ENCODE measurements at places on chromosomes 2 and 18.
A peak's percentile ranks its signal among the peaks of the same experiment; 100 is the strongest.

GRCh38 chr18:13791181-13791580, 32.8 kb upstream of the MC5R start:
- no peak for DNase-seq

DNA sequence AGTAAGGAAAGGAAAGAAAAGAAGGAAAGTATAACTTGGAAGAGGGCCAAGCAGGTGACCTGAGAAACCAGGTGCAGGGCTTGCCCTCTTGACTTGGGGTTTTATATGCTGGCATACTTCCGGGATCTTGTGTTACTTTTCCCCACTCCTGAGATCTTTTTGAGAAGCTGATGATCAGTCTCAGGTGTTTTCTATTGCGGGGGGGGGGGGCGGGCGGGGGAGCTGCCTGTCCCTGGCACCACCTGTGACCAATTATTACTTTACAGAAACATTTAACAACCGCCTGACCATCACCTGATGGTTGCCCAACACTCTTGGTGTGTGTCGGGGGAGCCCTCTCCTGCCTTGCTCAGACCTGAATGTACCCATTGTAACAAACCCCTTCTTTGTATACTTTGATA, 6.9 kb upstream of the CASP10 start:
- no peak for DNase-seq

DNA sequence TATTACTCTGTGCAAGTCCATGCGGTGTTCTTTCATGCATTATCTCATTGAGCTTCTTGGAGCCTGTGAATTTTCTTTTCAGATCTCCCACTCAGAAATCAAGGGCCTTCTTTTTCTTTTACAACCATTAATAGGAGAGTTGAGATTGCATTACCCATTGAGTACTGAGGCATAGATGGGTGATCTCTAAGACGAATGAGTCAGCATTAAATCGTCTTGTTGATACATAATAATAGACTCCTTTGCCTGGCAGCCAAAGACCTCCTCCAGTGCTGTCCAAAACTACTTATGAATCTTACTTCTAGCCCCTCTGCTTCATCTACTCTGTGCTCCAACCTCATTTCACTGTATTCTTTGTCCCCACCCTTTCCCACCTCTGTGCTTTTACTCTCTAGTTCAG, 180.5 kb downstream of the AGPS start:
- peak; percentile 65 for DNase-seq

GRCh38 chr18:1147730-1148129, 243.1 kb downstream of the ADCYAP1 start:
- DNase-seq, result no peak

- no peak for DNase-seq
Observed at GRCh38 chr2:203687165-203687564, 19.3 kb upstream of the CD28 start.

DNA sequence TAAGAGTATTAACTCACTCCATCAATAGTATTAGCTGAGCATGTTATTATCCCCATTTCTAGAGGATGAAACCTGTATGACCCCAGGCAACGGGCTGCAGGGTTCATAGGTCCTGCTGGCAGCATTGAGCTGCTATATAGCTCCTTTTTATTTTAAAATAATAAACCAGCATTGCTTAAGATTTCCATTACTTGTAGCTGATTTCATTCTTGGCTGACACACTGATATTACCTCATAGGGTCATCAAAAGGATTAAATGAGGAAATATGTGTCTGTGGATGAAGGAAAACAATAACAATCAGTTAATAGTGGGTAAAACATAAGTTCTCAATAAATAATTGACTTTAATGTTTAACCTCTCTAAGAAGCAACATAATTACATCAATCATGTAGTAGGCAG, 48.3 kb upstream of the NRP2 start:
- no peak for DNase-seq

- peak; percentile 97 for DNase-seq
Observed at GRCh38 chr2:86035883-86036668, 69.6 kb downstream of the POLR1A start.

DNA sequence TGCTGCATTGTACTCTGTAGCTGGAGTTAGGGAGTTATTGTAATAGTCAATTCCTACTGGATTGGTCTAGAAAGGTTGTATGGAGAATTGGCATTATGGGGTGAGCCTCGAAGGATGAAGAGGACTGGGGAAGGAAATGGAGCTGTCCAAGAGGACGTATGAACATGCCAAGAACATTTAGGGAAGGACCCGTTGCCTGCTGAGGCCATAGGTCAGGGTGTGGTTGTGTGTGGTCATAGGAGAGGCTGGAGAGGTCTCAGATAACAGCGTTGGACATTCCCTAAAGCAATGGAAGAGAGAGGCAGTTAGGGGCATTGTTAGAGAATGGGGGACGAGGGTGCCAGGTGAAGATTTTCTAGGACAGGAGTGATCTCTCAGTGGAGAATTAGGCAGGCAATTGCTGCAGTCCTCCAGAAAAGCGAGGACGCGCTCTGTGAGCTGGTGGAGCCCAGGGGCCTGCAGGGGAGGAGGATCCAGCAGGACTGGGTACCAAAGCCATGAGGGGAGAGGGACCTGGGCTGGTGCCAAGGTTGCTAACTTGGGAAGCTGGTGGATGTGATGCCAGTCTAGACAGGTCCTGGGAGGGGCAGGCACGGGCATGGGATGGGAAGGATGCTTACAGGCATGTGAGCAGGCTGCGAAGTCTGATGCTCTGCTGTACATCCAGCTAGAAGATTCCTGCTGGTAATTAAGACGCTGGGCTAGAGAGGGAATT, 9.4 kb upstream of the PSD4 start:
- no peak for DNase-seq

DNA sequence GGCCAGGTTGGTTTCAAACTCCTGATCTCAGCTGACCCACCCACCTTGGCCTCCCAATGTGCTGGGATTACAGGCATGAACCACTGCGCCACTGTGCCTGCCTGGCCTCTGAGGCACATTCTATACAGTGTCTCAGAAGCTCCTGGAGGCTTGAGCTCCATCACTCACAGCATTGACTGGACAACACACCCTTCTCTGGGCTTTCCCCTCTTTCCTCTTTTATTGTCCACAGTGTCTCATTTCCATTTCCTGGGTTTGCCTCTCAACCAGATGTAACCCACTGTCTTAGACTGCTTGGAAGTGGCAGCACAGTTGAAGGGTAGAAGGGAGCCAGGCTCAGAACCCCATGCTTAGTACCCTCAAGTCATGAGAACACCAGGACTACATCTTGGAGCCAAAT, 208.1 kb downstream of the MTX2 start:
- no peak for DNase-seq

DNA sequence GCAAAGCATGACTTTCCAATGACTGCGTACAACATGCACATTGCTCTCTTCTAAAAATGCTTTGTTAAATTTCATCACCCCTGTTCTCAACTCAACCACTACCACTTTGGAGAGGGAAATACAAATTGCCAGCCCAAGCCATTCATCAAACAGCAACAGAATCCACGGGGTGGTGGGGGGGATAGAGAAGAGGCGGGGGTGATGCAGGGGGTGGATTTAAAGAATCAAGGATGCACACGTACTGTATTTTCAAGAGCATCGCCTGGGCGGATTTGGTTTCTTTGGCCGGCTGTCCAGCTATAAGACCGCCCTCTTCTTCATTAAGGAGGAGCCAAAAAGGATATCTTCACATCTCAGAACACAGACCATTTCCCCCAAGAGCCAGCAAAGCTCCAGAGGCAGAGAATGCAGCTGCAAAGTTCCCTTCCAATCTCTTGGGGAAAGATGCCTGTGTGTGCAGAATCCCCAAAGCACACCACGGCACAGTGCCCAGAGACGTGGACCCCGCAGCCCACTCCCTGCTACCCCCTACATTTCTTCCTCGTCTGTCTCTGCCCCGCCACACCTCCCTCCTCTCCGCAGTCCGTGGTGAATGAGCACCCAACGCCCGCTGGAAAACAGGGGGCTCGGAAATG, 977 bp downstream of the SLC8A1 start:
- DNase-seq, result no peak

DNA sequence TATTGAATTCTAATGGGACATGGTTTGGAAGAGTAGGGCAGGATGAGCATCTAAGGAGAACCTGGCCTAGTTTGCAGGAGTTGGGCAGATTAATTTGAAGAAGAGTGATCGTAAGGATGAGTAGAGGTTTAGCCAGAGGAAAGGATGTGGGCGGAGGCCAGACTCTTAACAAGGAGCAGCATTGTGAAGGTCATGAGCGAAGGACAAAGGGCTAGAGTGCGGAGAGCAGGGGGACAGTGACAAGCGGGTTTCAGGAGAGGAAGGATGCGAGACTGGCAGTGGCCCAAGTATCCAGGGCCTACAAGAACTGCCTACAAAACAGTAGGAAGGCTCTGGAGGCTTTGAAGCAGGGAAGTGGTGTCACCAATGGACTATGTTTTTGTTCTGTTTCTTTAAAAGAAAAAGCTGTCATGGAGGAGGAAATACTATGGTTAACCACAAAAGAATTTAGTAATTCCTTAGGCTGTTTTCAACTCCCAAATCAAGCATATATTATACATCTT, 20.1 kb downstream of the SLC66A3 start:
- DNase-seq, result no peak

DNA sequence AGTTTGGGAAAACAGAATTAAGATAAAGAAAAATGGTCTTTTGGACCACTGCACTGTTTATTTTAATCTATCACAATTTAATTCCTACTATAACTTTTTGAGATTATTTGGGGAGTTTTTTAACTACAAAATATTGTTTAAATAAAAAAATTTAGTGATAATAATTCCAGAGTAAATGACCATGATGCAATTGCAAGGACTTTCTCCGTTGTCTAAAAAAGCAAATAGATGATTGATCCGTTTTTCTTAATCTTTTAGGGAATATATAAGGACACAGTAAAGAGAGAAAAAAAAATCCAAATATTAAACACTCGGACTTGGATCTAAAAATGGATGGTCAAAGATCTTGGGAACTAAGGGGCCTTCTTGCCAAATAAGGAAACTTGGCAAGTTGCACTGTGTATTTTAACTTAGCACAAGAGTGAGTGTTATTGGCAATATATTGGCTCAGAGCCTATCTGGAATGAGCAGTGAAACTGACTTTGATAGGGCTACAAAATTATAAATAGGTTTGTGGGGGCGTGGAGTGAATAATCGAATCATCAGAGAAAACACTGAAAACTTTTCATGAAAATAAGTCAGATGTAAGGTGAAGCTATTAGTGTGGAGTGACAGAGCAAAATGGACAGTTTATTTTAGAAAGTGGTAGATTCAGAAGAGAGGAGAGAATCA, 2.0 kb downstream of the MAP3K20 start:
- DNase-seq, result no peak

DNA sequence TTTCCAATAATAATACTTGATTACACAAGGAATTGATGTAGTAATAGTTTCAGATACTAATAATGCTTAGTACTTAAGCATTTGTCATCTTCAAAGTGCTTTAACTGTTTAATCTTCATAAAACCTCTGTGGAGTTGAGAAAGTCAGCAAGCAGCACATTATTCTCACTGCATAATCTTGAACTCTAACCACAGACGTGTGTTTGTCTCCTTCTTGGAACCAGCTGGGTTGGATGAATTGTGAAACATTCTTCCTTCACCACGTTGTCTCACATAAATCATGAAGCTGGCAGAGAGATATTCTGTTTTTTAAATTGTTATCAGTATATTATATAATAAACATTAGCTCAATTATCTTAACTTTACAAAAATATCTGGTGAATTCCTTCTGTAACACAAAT, 55.1 kb upstream of the LDAH start:
- DNase-seq, result no peak

GRCh38 chr2:238703436-238703835, 144.4 kb upstream of the TWIST2 start:
- no peak for DNase-seq

- DNase-seq, result no peak
Observed at GRCh38 chr2:177669625-177670330, 277.2 kb downstream of the AGPS start.

GRCh38 chr2:119744335-119744939, 15.3 kb upstream of the PTPN4 start:
- DNase-seq, result no peak

DNA sequence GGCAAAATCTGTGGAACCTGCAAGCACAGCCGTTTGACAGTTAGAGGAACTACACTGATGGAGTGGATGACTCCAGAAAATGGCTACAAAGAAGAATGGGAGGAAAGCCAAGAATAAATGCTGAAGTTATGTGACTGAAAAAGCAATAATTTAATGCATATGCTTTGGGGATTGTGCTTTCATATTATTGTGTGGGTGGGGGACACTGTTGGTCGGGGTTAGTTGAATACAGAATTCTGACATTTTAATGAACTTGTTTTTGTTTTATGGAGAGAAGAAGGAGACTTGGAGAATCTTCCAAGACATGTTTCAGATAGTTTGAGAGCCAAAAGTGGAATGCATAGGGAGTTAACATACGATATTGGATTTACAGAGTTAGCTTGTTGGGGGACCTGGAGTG, 68.5 kb downstream of the NRP2 start:
- no peak for DNase-seq

- DNase-seq, result no peak
Observed at GRCh38 chr2:234548695-234549420, 52.0 kb upstream of the ARL4C start.

GRCh38 chr2:121804340-121804739, 48.9 kb downstream of the TSN start:
- DNase-seq, result peak; percentile 30

DNA sequence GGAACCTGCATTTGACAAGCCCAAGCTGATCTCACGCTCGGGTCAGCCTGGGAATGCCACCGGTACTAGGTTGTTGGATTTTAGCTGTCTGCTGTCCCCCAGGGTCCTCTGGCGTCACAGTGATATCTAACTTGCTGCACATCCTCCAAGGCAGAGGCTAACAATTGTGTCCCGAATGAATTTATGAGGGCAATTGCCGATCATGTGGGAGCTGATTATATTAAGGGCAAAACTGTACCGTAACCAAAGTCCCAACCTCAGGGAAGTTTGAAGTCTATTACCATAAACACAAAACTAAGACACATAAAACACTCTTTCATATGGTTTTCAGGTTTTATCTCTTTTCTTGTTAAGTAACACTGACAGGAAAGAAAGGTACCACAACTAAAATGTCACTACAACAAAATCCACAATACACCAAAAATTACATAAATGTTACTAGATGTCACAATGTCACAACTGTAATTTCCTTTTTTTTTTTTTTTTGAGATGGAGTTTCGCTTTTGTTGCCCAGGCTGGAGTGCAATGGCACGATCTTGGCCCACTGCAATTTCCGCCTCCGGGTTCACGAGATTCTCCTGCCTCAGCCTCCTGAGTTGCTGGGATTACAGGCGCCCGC, 6.7 kb downstream of the UXS1 start:
- DNase-seq, result no peak

DNA sequence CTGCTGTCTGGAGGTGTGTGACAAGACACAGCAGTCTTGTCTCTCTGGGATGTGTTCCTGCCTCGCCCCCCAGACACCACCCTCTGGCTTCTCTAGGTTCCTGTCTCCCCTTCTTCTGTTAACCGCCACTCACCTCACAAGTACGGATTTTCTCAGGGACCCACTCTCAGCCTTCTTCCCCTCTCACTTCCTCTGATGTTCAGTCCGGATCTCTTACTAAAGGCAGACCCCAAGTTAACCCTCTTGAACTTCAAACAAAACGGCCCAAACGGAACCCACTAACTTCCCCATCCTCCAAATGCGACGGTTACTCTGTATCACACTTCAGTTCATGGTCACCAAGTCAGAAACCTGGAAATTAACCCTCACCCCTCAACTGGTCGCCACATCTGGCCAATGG, 32.0 kb downstream of the B4GALT6 start:
- no peak for DNase-seq
